ENCODE measurements at places on chromosomes 2 and 18. TPM values are rescaled to one million over a fixed set of nuclear protein-coding genes. Genes with fewer than 3 reads are reported as not detected.

Gene LTBP1
- total RNA-seq: not detected

Gene CDH19
- total RNA-seq: not detected

Gene KCNJ3
- total RNA-seq: not detected

DNA sequence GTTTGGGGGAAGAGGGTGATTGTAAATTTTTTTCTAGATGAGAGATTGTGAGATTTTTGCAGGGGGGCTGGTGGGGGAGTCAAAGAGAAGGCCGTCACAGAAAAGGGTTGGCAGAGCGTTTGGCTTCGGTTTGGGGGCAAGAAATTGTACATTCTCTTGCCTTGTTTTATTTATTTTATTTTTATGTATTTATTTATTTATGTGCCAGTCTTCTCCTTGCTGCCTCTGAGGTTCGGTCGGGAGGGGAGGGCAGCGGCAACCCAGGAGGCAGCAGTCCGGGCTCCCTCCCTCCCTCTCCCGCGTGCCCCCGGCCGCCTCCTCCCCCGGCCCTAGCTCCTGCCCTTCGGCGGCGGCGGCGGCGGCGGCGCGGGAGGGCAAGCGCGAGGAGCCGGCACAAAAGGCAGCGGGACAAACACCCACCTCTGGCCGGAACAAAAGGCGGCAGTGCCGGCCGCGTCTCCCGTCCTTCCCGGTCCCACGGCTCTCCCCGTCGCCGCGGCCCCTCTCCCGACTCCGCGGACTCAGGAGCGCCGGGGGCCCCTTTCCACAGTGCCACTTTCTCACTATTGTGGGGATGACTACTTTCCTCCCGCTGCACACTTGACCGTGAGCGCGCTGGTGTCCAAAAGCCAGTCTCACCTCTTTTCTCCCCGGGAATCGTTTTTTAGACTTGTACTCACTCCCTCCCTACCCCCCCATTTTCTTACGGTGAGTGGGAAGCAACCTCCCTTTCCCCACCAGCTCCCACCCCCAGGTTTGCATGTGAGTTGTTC, 1.2 kb downstream of the BCL11A start:
- peak; percentile 5 for DNase-seq

- DNase-seq: no peak
These were observed 509.4 kb upstream of the SETBP1 start for GRCh38 chr18:44171301-44171700.

DNA sequence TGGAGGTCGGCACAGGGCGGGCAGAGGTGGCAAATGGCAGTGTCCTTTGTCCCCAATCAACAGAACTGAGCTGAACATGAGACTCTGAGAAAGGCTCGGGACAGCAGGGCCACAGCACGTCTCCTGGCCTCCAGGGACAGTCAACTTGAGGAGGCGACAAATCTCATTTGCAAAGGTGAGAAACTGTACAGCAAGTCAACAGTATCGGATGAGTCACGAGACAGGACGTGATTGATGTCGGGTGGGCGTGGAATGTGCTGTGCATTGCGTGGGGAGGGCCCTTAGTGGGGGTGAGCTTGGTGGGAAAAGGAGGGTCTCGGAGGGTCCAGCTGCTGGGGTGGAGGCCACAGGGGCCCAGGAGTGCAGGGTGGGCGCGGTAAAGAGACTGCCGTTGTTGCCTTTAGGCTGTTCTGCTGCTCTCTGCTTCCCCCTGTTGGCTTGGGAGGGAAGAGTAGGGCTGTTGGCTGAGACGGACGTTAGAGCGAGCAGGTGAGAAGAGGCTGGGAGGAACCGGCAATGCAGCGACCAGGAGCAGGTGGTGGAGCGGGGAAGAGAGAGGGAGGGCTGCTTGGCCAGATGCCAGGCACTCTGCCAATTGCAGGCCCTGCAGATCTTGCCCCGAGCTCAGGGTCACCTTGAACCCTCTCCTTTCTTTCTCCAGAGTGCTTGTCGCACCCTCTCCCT, 164.3 kb downstream of the BCL2 start:
- DNase-seq: peak; percentile 92

GRCh38 chr2:212953170-212953920, 198.1 kb downstream of the IKZF2 start:
- DNase-seq: no peak

DNA sequence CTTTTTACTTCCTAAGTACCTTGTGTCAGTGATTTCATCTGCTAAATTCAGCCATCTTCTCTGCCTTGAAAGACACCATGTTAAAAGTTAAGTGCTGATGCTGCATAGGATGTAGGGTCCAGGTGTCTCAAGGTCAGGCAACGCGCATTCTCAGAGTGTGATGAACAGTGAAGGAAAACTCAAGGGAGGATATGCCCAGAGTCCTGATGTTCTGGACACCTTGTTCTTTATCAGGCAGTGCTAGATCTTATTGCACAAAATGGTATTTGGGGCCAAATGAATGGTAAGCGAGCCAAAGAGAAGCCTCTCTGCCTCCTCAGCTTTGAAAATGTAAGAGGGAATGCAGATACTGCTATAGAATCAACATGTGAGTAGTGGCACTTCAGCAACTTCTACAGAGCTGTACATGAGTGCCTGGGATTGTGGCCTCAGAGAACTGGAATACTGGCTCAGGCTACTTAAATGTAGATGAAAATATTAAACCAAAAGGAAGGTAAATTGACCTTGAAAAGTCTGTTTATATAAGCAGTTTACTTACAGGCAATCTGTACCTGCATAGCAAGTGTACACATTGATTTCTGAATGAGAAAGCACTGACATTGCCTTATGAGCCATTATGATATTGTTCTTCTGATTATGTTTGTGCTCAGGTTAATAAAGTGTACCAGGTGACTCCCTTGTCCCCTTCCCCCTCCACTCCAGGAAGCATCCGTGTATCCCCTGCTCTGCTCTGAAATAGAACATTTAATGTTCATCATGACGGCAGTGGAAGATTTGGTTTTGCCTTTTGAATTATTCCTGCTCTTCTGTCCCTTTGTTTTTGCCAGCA, 86.7 kb upstream of the RANBP2 start:
- DNase-seq: no peak

- no peak for DNase-seq
These were observed 37.1 kb downstream of the EVA1A start for GRCh38 chr2:75523313-75524275.

DNA sequence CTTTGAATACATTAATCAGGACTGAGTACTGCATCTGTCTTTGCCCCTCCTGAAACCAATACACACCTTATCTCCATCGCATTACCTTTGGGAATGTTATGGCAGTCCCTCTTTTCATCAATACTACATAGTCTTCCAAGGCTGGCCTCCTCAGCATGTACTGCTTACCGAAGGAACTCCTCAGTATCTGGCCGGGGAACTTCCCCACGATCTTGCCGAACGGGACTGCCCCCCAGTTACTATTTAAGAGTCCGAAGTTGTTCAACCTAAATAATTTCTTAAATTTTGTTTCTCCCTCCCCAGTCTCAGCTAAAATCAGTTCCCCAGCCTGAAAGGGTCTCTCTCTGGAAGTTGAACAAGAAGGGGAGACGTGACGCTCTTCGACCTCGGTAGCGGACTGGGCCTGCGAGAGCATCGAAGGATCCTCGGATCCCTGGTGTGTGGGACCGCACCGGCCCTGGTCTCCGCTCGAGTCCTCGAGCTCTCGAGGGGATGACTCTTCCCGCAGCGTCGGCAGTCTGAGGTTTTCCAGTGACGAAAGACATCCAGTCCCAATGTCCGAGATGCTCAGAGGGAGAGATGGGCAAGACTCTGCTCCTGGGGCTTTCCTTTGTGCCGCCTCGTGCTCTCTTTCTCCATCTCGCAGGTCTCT, 489 bp downstream of the TRMT61B start:
- DNase-seq: peak; percentile 26

- no peak for DNase-seq
These were observed 266.8 kb upstream of the LYPD1 start for GRCh38 chr2:132936791-132937190.

DNA sequence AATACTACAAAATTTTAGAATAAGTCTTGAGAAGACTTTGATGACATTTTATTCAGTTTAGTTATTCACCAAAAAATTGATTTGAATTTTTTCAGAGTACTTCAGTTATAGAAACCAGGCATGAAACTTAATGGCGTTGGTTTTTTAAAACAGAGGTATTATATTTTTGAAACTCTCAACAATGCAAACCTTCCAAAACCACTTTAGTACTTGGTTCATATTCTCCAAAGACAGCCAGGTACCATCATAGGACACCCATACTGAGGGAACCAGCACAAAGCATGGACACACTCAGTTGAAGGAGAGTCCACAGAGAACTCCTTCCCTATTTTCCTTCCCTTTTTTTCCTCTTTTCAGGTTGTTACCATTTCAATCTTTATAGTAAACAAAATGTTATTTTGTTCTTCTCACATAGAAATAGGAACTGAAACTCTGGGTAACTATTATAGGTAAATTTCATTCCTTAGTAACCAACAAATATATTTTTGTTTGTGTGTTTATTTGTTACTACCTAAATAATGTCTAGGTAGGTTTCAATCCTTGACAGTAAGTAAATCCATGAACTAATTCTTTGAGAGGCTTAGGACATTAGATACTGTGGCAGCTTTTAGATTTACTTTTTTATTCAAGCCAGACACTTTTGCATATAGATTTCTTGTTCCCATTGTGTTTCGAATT, 95.8 kb downstream of the TMEFF2 start:
- no peak for DNase-seq

DNA sequence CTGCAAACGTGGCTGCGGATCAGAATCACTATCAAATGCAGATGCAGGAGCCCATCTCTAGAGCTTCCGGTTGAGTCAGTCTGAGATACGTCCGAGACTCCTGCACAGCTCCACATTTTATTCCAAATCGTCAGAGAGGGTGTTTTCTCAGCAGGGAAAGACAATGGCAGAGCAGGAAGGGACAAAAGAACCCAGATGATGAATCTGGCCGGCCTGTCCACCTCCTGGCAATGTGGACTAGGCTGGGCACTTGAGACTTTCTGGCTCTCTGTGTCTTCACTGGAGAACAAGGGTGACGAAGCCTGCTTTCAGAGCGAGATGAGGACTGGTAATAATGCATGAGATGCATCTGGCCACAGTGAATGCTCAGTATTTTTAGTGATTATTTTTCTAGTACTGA, 255.9 kb upstream of the MYT1L start:
- DNase-seq: no peak

DNA sequence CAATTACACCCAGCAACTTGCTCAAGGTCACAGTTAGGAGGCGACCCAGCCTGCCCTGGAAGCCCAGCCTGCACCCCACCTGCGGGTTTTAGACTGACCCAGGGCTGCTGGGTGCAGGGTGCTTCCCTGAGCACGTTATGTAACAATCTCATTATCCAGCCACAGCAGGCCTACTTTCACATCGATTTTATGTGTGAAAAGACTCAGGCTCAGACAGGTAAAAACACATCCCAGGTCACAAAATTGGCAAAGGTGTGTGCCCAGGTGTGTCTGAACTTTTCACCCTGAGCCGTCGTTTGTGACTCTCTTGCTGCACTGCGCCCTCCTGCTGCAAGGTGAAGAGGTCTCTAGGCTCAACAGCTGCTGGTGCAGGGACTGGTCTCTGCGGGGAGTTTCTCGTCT, 668.2 kb upstream of the HS6ST1 start:
- DNase-seq: no peak
